ENCODE measurements at places on chromosomes 12 and 14. TPM values are rescaled to one million over a fixed set of nuclear protein-coding genes. Genes with fewer than 3 reads are reported as not detected.

Gene TAS2R20
- 0.30 TPM for polyA plus RNA-seq

DNA sequence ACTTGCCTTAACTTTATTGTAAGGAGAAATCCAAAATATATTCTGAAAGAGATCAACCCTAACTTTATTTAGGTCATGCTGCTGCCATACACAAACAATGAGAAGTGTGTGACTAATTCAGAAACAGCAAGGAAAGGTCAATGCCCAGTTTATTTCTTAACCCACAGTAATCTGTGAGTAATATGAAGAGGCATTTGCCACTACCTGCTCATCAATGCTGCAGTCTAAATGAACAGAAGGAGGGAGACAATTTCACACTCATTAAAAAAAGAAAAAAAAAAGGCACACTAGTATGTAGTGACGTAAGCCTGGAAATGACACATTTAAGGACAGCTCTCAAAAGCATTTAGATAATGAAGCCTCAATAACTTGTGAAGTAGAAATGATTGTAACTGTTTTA lies 90.5 kb upstream of the FOXN3 start:
- no peak for DNase-seq

Gene KRT73
- polyA plus RNA-seq: 1.9 TPM

DNA sequence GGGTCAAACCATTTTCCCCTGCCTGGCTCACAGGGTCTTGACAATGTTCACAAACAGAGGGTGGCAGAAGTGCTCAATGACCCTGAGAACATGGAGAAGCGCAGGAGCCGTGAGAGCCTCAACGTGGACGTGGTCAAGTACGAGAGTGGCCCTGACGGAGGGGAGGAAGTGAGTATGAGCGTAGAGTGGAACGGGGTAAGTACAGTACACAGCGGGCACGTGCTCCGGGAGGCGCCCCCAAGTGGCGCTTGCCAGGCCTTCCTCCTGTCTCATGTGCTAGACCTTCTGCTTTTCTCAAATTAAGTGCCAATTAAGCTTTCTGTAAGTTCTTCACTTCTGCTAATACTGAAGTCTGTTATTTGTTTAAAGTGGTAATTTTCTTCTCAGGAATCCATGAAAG lies 35.9 kb downstream of the XRCC3 start:
- peak; percentile 23 for DNase-seq

DNA sequence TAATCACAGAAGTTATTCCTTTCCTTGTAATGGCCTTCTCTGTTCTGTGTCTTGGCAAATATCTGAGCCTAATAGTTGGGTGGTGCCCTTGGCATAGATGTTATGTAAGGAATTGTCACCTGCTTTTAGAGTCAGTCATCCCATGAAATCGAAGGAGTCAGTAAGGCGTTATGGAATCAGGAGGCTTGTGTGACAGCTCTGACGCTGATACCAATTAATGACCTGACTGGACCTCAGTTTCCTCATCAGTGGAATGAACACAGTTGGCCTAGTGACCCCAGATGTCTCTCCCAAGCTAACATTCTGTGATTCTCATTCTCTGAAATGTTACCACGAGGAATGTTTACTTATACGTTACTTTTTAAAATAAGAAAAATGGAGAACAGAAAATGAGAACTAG lies 32.1 kb downstream of the TXNRD1 start:
- DNase-seq: no peak

- no peak for DNase-seq
These were observed 176.1 kb downstream of the GXYLT1 start for GRCh38 chr12:41968599-41968998.

GRCh38 chr12:131098178-131098981 lies 144.7 kb downstream of the ADGRD1 start:
- no peak for DNase-seq

DNA sequence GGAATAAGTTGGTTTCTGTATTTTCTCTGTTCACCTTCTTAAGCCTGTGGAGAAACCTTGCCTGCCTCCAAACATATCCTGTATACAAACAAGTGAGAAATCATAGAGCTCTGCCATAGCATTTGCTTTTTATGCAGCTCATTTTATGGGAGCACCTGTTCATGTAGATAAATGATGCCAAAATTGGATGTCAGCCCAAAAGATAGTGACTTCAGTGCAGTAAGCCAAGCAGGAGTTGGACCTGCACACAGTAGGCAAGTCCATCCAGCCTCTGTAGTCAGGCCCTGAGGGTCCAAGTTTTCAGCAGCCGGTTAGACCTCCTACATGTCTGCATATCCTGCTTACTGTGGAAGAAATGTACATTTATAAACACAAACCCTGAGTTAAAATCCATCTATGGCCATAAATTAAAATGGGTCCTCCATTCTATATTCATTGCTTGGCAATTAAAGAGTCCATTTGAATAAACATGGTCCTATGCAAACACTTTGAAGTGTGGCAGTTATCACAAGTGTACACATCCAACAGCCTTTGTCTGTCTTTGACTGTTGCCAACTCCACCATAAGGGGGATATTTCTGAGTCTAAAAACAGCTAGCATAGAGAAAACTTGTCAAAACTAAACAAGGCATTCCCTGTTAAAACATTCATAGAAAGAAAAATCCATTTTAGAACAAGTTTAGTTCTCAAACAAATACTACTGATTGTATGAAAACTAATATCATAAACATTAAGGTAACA lies 847.8 kb downstream of the RPS29 start:
- no peak for DNase-seq

Gene MYF6
- polyA plus RNA-seq: 0.71 TPM

DNA sequence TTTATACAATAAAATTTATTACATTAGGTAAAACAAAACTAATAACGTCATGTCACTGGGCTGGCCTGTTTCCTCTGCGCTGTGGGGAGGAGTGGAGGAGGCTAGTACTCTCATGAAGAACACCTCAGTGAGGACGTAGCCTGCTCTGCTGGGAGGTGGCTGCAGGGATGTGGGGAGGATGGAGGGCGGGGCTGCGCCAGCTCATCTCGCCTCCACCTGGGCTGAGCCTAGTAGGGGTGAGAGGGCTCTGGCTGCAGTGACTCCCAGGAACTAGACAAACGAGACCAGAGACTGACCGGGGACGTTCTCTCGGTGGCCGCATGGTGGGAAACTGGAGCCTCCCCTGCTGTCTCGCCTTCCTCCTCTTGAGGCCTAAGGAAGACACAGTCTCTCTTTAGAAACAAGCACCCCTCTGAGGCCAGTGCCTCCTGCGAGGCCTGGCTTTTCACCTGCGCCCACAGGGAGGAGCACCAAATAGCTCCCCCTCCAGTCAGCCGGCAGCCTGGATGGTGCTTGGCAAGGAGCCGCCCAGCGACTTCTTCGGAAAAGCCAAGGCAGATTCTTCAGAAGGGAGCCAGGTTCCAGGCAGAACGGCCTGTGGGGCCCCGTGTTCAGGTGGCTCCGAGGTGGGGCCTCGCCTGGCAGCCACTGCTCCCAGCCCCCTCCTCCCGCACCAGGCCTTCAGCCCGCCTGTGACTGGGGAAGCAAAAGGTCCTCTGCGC lies 62.4 kb downstream of the PLEKHG3 start:
- no peak for DNase-seq

Gene MYF5
- not detected for polyA plus RNA-seq

Gene RTL1
- 0.02 TPM for polyA plus RNA-seq

GRCh38 chr14:30559638-30560091 lies 707 bp downstream of the G2E3 start:
- peak; percentile 11 for DNase-seq

Gene ERP27
- 4.4 TPM for polyA plus RNA-seq

All from thymus (tissue), 14 donors.